ENCODE measurements at places on chromosomes 12 and 14.

GRCh38 chr12:104534857-104535248 is 78.1 kb downstream of the CHST11 start:
- DNase-seq, result no peak

DNA sequence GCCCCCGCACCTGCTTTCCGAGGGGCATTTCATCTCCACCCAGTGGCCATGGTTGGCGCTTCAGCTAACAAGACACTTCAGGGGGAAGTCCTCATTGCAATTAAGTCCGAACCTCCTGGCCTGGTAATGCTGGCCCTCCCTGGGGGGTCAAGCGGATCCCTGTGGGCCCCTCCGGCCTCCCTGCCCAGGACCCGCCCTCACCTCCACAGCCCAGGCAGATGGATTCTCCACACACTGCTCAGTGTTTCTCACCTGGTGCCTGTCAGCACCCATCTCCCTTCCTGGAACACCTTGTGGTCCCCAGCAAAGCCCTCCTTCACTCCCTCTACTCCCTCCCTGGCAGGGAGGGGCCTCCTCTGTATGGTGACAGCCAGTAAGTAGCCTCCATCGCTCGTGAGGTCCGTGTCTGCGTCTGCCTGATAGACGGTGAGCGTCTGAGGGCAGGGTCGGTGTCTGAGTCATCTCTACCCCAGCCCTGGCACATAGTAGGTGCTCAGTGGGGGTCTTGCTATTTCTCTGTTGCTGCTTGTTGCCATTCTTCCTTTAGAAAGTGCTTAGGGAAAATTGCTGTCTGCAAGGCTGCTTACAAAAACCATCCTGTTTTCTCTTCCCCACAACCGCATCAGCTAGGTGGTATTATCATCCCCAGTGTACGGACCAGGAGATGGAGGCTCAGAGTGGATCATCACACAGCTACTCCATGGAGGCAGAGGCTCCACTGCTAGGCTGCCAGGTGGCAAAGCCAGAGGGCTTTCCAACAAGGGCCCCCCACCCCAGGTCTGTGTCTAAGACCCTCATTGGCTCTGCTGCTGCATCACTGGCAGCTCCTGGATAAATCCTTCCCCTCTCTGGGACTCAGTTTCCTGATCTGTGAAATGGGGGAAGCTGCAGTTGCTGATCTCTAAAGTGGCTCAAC is 39.7 kb upstream of the EML1 start:
- no peak for DNase-seq

DNA sequence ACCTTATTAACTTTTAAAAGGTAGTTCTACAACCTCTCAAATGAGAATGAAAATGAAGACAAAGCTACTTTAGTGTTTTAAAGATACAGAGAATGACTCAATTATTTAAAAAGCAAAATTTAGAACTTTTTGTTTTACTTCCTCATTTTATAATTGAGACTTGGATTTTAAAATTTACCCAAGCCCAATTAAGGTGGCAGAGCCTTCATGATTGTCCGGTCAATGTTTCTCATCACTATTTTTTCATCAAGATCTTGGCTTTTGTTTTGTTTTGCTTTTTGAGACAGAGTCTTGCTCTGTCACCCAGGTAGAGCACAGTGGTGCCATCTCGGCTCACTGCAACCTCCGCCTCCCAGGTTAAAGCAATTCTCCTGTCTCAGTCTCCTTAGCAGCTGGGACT is 32.7 kb downstream of the PPP4R3A start:
- DNase-seq, result no peak

GRCh38 chr14:68514608-68515194 is 278.2 kb downstream of the ZFP36L1 start:
- no peak for DNase-seq

DNA sequence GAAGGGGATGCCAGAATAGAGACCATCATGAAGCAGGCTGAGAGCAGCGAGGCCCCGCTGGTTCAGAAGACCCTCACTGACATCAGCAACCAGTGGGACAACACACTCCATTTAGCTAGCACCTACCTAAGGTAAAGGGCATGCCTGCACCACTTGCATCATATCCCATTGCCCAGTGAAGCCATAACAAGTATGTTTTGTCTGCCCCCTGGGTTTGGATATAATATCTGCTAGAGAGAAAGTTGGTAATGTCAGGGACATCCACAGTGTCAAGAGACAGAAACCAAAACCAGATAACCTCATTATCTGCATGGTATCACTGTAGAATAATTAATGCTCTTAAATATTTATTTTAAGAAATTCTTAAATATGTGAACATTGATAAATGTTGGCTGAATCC is 173.8 kb downstream of the SYNE2 start:
- DNase-seq, result no peak

DNA sequence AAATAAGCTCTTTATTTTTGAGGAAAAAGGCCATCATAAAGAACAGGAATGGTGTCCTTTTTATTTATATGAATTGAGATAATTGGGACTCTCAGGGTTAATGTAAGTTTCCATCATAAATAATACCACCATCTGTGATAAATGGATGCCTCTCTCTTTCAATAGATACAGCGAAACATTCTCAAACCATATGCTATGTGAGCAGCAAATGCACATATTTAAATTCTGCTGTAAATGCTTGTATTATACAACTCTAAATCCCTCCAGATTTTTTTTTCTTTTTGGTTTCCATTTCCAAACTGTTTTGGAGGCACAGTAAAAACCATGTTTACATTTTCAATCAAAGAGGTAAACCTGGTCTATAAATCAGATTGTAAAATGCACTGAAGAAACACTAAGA is 132.3 kb downstream of the TMEM132C start:
- DNase-seq, result no peak

- no peak for DNase-seq
Observed at GRCh38 chr12:51862947-51863346, 14.4 kb upstream of the FIGNL2 start.

Measured in AML-193 (cell line).